ENCODE measurements at places on chromosomes 1 and 21.

- DNase-seq, result no peak
Observed at GRCh38 chr1:23291706-23292105, 52.4 kb downstream of the HNRNPR start.

DNA sequence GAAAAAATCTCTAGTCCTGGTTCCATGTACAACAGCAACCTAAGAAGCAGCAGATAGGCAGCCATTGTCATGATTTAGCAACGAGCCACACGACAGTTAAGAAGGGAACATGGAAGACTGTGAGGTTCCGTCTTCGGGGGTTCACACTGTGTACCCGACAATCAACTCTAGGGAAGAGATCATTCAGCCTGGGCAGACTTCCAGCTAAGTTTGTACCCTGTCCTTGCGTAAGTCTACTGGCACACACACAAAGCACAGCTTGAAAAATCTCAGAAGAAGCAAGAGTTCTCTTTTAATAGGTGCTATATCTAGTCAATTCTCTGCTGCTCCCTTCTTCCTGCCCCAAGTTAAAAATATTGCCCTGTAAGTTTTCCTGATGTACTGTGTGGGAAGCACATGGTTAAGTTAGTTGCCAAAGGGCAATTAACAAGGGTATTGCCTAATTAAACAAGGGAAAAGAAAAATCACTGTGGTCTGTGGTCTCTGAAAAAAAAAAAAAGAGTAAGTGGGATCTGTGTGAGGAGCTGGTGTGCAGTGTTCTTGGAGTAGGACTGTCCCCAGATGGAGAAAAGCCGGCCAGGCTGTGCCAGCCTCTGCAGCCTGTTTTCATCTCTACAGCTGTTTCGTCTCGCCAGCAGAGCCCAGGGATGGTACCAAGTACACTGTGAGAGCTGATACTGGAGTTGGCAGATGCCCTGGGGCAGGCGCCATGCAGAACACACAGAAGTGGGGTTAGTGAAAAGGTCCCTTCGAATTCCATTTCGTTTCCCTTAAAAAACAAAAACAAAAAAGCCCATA lies 6.4 kb upstream of the MYBPHL start:
- no peak for DNase-seq

DNA sequence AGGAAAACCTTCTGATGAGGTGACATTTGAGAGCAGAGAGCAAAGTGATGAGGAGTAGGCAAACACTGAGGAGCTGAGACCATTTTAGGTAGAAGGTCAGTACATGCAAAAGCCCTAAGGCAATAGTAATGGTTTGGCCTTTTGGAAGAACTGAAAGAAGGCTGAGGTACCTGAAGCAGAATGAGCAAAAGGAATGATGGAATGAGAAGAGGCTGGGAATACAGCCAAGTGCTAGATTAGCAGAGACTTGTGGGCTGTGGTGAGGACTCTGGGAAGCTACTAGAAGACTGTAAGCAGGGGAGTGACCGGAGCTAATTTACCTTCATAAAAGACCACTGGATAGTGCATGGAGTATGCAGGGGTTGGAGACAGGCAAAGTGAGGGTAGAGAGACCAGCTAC lies 77.9 kb downstream of the GFI1 start:
- no peak for DNase-seq

- peak; percentile 31 for DNase-seq
Observed at GRCh38 chr1:198713081-198713480, 74.2 kb downstream of the PTPRC start.

DNA sequence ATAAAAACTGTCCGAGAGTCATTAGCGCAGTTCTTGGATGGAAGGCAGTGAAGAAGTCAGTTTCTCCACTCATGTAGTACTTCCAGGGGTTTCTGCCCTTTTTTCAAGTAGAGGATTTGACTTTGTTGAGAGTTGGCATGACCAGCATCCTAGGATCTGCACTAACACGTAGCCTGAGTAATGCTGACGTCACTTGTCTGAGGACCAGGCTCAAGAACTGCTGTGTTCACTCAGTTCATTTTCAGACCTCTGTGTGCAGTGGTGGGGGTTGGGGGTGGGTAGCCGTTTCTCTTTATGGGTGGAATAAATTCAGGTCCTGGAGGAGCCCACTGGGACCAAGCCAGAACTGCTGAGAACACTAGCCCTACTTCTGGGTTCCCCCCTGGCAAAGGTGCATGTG lies 53.3 kb downstream of the MRPS6 start:
- no peak for DNase-seq

GRCh38 chr1:223403184-223403815 lies 10.1 kb downstream of the CCDC185 start:
- peak; percentile 3 for DNase-seq

- DNase-seq, result no peak
Observed at GRCh38 chr1:2447276-2448097, 28.6 kb upstream of the PLCH2 start.

DNA sequence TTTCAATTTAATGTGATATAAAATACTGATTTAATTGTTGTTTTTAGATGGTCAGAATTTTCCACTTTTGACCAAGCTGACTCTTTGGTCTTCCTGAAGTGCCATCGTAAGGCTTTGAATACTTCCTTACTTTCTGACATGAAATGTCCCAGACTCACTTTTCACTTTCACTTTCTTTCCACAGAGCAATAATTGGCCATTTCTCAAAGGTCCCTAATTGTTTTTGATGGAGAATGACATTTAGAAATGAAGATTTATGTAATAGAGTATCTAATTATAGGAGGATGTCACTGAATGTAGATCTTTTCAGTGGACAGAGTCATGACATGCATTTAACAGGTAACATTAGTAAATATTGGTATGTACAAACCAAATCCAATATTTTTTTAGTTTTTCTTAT lies 1141.6 kb downstream of the KCNT2 start:
- DNase-seq, result no peak

- no peak for DNase-seq
Observed at GRCh38 chr1:166925810-166926478, 49.4 kb downstream of the ILDR2 start.

GRCh38 chr1:2134266-2134620 lies 60.3 kb downstream of the FAAP20 start:
- no peak for DNase-seq

DNA sequence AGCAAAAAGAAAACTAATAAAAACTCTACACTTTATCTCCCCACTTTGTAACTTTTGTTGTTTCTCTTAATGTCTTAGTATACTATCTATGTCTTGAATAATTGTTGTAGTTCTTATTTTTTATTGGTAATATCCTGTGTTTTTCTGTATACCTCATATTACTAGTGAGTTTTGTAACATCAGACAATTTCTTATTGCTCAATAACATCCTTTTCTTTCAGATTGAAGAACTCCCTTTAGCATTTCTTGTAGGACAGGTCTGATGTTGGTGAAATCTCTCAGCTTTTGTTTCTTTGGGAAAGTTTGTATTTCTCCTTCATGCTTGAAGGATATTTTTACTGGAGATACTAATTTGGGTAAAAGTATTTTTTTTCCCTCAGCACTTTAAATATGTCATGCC lies 79.8 kb upstream of the LRRC8B start:
- peak; percentile 45 for DNase-seq

Measured in suppressor macrophage treated with lipopolysaccharide for 4 hours (primary cell).